ENCODE measurements at places on chromosomes 2 and 18. TPM values are rescaled to one million over a fixed set of nuclear protein-coding genes. Genes with fewer than 3 reads are reported as not detected.

DNA sequence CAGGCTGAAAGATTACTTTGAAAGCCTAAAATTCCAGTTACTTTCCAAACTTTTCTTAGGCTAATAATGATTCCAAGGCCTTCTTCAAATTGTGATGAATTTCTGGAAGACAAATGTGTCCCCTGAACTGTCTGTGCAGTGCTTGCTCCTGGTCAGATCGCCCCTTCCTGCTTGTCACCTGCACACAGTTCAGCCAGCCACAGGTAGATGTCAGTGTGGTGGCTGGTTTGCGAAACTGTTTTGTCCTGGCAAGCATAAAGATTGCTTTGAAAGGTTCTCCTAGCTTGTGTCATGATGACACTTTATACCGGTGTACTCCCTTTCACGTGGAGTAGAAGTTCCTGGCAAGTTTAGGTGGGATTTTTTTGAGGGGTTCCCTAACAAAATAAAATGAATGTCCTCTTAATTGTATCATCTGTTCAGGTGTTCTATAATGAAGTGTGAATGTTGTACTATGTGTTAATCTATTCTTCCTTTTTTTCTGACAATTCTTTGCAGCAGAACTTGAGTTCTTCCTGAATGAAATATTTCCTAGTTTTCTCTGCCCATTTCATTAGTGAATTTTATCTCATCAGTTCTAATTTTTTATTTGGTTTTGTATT lies 298.8 kb downstream of the ZNF407 start:
- peak; percentile 16 for DNase-seq

GRCh38 chr18:50594942-50595341 lies 35.1 kb downstream of the MAPK4 start:
- peak; percentile 18 for DNase-seq

GRCh38 chr2:68100189-68100588 lies 37.4 kb upstream of the C1D start:
- no peak for DNase-seq

GRCh38 chr18:34493566-34494358 lies 216.3 kb upstream of the DTNA start:
- DNase-seq, result peak; percentile 1

DNA sequence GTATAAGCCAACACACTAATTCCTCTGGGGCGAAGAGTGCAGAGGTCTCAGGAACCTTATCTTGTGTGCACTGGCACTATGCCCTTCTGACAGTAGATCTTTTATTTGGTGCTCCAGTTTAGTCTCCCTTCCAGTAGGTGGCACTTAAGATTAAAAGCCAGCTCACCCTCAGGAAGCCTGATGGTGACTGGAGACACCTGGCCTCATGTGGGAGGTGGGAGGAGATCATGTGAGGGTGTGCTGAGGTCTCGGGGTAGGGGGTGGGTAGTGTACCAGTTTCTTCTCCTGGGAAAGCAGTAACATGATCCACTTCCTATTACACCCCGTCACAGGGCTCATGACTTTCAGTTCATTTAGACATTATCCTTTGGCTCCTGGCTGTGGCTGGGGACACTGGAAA lies 654.9 kb downstream of the ADCYAP1 start:
- DNase-seq, result no peak

- DNase-seq, result no peak
These were observed 20.1 kb upstream of the MGAT5 start for GRCh38 chr2:134233728-134234136.

DNA sequence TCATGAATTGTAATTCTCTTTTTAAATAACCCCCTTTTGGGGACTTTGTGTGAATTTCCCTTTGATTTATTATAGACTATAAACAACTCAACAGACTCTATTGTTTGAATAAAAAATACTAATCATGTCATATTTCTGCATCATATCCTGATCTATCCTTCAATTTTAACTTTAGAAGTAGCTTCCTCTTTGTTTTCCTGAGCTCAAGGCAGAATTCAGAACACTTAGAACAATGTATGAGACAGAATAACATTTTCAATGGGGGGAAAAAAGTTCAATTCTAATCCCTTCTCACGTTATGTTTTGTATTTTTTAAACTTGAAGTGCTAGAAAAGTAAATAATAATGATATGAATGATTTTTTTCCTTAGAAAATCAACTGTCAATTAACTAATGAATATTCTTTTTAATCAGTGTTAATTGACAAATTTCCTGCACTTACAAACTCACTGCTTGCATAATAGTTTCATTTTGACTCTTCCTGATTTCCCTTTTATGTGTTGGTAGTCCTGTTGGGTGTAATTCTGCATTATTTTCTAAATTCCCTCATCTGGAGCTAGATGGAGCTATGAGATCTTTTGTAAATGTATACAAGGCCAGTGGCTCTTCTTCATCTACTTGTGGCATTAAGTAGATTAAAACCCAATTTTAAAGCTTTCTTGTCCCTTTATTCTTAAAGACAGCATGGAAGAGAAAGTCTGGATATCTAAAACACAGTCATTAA lies 326.1 kb downstream of the PARD3B start:
- no peak for DNase-seq

GRCh38 chr2:10400568-10400977 lies 47.6 kb downstream of the ODC1 start:
- DNase-seq, result peak; percentile 15

DNA sequence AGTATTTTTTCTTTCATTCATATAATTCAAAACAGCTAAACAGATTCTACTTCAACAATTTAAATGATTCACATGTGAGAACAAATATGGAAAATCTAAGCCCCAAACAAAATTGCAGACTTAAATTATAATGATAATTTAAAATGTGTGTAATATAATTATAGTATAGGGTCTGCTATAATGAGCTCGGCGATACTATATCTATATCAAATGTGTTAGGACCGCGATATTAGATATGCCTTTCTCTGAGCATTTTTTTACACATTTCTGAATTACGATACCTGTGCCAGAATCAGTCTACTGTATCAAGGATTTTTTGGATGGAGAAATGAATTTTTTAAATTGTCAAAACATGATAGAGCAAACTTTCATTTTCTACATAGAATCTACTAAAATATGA lies 808.8 kb upstream of the POU3F3 start:
- DNase-seq, result no peak

DNA sequence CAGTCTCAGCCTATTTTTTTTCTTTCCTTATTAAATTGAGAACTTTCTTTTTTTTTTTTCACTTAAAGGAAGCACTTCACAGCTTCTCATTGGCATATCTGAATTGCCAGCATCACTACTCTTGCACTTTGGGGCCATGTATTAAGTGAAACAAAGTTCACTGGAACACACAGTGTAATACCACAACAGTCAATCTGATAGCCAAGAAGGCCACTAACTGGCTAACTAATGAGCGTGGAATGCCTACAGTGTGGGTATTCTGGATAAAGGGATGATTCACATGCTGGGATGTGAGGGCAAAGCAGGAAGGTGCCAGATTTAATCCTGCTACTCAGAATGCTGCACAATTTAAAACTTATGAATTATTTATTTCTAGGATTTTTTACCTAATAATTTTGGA lies 11.7 kb upstream of the C18orf63 start:
- no peak for DNase-seq

GRCh38 chr18:61459896-61460648 lies 126.8 kb downstream of the CDH20 start:
- DNase-seq, result no peak

GRCh38 chr18:30582078-30582477 lies 460.5 kb downstream of the DSC3 start:
- DNase-seq, result no peak

- DNase-seq, result peak; percentile 91
These were observed 24.2 kb upstream of the CPO start for GRCh38 chr2:206915121-206915520.

DNA sequence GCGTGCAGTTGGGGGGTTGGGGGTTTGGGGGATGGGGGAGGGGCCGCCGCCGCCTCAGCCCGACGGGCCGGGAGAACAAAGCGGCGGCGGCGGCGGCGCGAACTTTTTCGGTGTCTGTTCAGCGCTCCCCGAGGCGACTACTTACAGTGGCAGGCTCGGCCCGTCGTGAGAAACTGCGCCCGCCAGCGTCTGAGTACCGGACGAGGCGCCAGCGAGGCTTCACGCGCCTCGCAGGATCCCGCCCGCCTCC lies 172 bp downstream of the PRKD3 start:
- DNase-seq, result no peak

GRCh38 chr18:28961669-28962228 lies 784.8 kb upstream of the CDH2 start:
- DNase-seq, result peak; percentile 47

Gene CYB5A
- 52.4 TPM for polyA plus RNA-seq

Gene KCNK3
- not detected for polyA plus RNA-seq

Gene MALL
- polyA plus RNA-seq, result 56.1 TPM

Gene ERMN
- not detected for polyA plus RNA-seq

Gene SLC14A1
- polyA plus RNA-seq, result 0.21 TPM

Gene KCNG2
- not detected for polyA plus RNA-seq

Gene ZNF396
- 0.36 TPM for polyA plus RNA-seq

Gene EFEMP1
- 62.6 TPM for polyA plus RNA-seq

All from foreskin keratinocyte (primary cell).